Effector memory CD4-positive, alpha-beta T cell (primary cell): ENCODE measurements at places on chromosomes 12 and 14.

- DNase-seq, result no peak
Measured at GRCh38 chr12:76124456-76124855, 40.0 kb upstream of the NAP1L1 start.

GRCh38 chr14:62369919-62370560, 607.8 kb downstream of the SNAPC1 start:
- no peak for DNase-seq

DNA sequence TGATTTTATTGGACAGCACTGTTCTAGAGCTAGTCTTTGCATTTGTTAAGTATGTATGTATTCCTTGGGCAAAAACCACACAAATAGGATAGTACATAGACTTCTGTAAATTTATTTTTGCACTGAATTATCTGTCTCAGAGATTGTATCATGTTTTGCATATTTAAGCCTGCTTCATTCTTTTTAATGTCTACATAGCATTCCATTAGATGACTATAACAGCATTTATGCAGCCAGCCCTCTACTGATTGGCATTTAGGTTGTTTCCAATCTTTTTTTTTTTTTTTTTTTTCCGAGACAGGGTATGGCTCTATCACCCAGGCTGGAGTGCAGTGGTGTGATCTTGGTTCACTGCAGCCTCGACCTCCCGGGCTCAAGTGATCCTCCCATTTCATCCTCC, 34.5 kb downstream of the SYNDIG1L start:
- no peak for DNase-seq

DNA sequence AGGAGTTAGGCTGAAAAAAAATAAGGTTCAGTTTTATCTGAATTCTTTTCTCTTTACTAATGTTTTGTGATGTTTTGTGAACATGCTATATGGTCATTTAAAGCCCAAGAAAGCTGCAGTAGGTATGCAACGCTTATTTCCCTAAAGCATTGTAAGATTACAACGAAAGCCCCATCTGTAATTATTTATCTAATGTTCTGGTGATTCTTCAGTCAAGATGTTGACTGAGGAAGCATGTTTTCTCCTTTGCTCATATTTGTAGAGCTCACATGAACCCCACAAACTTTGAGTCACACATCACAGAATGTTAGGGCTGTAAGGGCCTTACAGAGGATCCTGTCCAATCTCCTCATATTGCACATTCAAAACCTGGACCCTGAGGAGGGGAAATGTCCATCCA, 3.2 kb upstream of the TUBA1C start:
- DNase-seq, result no peak

GRCh38 chr14:89427426-89428172, 10.6 kb upstream of the FOXN3 start:
- DNase-seq, result no peak

GRCh38 chr12:58007875-58008274, 66.5 kb downstream of the ATP23 start:
- no peak for DNase-seq

- DNase-seq, result no peak
Measured at GRCh38 chr12:40693207-40693821, 1.1 kb downstream of the CNTN1 start.

GRCh38 chr14:75204116-75204515, 27.7 kb upstream of the TMED10 start:
- no peak for DNase-seq

- DNase-seq, result no peak
Measured at GRCh38 chr14:38090506-38090905, 117.2 kb upstream of the SSTR1 start.

DNA sequence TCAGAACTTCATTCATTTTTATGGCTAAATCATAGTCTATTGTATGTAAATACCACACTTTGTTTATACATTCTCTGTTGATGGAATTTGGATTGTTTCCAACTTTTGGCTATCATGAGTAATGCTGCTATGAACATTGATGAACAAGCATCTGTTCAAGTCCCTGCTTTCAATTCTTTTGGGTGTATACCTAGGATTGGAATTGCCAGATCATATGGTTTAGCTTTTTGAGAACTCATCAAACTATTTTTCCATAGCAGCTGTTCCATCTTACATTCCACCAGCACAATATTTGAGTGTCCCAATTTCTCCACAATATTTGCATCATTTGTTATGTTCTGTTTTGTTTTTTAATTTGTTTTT, 52.3 kb upstream of the CCND2 start:
- DNase-seq, result no peak

DNA sequence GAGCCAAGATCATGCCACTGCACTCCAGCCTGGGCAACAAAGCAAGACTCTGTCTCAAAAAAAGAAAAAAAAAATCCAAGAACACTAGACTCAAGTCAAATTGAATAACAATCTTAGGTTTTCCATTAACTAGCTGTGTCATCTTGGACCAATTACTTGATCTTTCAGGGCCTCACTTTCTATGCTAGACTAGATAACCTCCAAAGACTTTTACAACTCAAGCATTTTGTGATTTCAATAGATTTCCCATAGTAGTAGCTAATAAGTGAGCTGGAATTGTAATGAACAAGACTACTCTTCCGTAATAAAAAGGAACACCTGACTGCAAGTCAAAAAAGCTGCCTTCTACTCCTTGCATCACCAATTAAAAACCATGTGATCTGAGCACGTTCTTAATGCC, 127.0 kb upstream of the SSTR1 start:
- no peak for DNase-seq

GRCh38 chr14:49950275-49951228, 57.7 kb downstream of the ARF6 start:
- DNase-seq, result no peak

GRCh38 chr14:65237941-65238340, 135.6 kb upstream of the MAX start:
- DNase-seq, result no peak

GRCh38 chr14:104388011-104388521, 191.5 kb upstream of the C14orf180 start:
- no peak for DNase-seq

DNA sequence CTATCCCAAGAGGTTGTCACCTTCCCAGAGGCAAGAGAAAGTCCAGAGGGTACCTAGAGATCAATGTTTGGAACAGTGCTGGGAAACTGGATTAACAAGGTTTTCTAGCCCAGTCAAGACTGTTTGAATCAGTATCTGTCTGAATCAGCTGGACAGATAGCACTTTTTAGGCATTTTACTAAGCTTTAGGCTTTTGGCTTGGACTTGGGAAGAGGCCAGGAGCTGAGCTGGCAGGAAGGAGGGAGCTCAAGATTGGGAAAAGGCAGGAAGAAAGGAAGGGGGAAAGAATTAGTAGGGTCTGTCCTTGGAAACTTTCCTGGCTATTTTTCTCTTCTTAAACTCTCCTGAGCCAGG, 8.3 kb downstream of the IKZF4 start:
- DNase-seq, result no peak

- no peak for DNase-seq
Measured at GRCh38 chr12:40439771-40440492, 215.1 kb downstream of the LRRK2 start.

DNA sequence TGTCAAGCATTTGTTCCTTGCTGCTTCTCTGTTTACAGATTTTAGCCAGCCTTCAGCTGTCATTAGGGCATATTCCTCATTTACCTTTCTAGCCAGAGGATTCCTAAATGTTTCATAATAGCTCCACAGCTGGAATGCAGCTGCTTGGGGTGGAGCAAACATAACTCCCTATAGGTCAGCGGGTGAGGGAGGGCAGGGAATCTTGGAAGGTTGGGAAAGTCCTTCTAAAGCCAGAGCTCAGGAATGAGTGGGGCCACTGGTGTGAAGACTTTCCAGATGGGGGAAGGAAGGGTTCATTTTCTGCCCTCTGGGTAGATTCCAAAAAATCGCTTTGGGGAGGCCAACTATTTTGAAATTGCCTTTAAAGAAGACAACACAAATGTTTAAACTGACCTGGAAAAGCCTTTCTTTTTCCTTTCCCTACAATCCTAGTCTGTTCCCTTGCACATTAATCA, 16.3 kb upstream of the IRF2BPL start:
- DNase-seq, result no peak

- DNase-seq, result no peak
Measured at GRCh38 chr14:74368441-74368840, 20.2 kb downstream of the VRTN start.

- no peak for DNase-seq
Measured at GRCh38 chr12:92550661-92551060, 152.1 kb upstream of the PLEKHG7 start.

- DNase-seq, result no peak
Measured at GRCh38 chr12:30925607-30926242, 823 bp upstream of the TSPAN11 start.

DNA sequence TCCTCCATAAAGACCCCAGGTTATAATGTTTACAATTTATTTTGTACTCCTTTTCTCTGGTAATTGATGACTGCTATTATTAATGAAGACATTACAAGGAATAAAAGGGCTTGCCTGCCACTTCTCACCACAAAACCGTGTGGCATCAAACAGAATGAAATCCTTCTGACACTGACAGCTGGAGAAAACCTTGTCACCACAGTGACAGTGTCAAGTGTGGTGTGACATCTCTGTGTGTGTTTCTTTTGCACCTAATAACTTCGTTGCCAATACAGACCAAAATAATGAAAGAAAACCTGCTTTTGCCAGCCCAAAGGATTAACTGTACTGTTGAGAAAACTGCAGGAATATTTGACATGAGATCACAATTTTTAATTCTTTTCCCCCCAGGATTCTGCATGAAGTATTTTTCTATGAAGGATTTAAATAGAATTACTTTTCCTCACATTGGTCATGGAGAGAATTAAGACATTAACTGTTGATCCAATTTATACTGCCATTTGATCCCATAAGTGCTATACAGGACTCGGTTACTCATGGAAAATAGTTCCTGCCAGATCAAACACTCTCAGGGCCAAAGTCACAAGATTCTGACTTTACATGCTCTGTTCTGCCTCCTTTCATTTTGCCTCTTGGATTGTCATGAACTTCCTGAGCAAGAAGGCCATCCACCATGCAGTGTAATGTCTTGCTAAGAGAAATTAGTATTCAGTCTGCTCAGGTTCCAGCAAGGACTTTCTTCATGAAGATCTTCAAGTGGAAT, 60.4 kb upstream of the IFNG-AS1 start:
- no peak for DNase-seq

DNA sequence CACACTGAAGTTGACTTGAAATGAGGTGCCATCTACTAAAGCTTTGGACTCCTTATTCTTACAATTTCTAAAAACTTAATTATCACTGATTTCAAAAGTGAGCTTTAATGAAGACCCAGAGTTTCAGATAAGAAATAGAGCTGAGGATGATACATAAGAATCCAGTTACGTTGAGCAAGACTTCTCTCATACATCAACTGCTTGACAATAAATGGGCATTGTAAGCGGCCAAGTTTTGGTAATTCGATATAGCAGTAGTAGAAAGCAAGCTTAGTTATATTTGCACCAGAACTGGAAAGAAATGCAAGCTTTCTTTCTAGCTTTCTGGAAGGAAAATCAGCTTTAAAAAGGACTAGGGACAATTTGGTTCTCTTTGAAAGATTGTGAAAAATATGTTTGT, 1359.6 kb downstream of the FSCB start:
- DNase-seq, result no peak

DNA sequence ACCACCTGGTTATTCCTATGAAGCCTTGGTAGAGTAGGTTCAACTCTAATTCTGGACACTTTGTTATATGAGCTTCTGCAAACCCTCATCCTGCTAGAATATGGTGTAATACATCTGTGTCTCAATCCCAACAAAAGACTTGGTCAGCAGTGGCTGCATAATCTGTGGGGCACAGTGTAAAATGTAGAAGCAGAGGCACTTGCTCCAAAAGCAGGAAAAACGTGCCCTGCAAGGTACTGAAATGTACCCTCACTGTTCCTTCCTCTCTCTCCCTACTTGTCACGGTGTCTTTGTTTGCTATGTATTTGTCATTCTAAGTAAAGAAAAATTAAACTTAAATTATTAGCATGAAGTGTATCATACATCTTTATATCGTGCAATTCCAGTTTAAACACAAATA, 267.9 kb downstream of the BCL11B start:
- DNase-seq, result no peak

DNA sequence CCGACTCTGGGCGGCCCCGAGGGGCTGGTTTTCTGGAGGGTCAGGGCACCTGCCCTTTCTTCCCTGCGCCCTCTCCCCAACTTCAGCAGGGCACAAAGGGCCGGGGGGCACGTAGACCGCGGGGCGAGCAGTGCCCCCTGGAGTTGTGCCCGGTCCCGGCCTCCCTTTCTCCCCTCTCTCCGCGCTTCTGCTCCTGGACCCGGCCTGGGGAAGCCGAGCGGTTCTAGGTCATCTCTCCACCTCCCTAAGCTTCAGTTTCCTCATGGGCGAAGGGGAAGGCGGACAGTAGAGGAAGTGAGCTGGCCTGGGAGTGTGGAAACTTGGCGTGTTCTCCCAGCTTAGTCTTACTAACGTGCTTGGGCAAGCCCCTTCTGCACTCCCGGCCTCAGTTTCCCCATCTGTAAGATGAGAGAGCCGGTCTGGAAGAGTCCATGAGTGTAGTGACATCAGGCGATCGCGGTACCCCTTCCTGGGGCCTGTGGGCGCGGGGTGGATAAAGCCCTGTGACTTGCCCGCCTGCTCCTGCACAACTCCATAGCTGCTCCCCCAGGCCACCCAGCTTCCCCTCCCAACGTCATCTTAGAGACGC, 158.6 kb upstream of the PARP11 start:
- no peak for DNase-seq

GRCh38 chr12:113960030-113960429, 6.1 kb downstream of the RBM19 start:
- no peak for DNase-seq

DNA sequence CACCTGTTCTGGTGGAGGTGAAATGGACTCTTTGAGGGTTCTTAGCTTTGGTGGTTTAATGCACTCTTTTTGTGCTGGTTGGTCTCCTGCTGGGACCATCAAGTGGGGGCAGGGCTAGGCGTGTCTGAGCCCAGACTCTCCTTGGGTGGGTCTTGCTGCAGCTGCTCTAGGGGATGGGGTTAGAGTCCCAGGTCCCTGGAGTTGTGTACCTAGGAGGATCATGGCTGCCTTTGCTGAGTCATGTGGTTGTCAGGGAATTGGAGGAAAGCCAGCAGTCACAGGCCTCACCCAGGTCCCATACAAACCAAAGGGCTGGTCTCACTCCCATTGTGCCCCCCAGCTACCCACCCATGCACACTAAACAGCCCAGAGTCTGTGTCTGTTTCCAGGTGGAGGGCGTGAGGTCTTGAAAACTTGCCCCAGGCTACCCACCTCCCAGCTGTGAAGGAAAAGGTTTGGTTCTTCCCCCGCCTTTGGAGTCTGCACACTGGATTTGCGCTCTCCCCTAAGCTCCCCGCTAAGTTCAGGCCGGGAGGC, 387.7 kb downstream of the TMTC2 start:
- DNase-seq, result no peak

GRCh38 chr12:80709811-80710726, 2.6 kb downstream of the MYF6 start:
- no peak for DNase-seq

DNA sequence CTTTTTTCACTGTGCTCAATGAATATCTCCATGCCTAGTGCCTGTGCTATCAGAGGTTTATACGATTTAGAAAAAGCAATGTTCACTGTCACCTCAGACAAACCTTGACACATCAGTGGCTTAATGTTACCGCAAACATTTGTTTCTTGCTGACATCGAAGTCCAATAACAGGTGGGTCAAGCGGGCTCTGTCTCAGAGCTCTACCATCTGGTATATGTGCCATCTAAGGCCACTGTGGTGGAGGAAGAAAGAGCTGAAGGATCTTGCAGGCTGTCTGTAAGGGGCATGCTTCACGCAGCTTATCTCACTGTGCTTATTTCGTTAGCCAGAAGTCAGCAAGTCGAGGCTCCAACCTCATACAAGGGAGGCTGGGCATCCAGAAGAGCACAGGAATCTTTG, 189.5 kb upstream of the NTF3 start:
- DNase-seq, result no peak

GRCh38 chr12:123744836-123745235, 17.3 kb upstream of the DNAH10 start:
- no peak for DNase-seq

- DNase-seq, result no peak
Measured at GRCh38 chr12:113197518-113198077, 12.1 kb downstream of the RITA1 start.
